EL (cell line): ENCODE measurements at places on chromosomes 5 and 9.

- no peak for DNase-seq
These were observed 624.4 kb upstream of the RORB start for GRCh38 chr9:73872701-73873100.

DNA sequence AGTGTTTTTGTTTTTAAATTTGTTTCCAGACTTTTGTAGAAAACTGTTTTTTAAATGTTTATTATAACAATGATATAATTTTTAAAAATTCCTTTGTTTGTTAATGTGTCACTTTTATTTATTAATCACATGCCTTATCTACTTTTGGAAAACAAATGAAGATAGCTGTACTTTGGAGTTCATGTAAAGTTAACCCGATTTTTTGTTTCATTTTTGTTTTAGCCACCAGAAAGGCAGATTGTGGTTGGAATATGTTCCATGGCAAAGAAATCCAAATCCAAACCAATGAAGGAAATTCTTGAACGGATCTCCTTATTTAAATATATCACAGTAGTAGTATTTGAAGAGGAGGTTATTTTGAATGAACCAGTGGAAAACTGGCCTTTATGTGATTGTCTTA lies 13.1 kb downstream of the PPIP5K2 start:
- DNase-seq = no peak

- no peak for DNase-seq
These were observed 226.5 kb upstream of the NREP start for GRCh38 chr5:111983459-111983858.

DNA sequence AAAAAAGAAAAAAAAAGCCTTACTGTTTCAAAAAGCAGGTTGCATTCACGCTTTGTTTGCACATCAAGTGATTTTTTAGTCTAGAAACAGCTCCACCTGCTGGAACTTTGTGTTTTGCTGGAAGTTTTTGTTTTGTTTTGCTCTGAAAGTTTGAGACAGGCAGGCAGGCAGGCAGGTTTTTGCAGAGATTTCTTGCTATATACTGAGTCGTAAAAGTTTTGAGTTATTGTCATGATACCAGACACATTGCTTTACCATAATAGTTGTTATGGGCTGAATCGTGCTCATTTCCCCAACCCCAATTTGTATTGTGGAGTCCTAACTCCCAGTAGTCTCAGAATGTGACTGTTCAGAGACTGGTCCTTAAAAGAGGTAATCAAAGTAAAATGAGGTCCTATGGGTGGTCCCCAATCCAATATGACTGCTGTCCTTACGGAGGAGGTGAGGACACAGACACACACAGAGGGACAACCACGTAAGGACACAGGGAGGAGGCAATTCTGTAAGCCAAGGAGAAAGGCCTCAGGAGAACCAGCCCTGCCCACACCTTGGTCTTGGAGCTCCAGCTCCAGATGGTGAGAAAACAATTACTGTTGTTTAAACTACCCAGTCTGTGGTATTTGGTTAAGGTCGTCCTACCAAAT lies 20.9 kb downstream of the OR2Y1 start:
- peak; percentile 39 for DNase-seq

GRCh38 chr5:7592910-7593309 lies 197.0 kb downstream of the ADCY2 start:
- DNase-seq = no peak
